ENCODE measurements at places on chromosomes 12 and 14. TPM values are rescaled to one million over a fixed set of nuclear protein-coding genes. Genes with fewer than 3 reads are reported as not detected.

Gene LRRC9
- not detected for total RNA-seq

Gene AQP5
- 15.3 TPM for total RNA-seq

DNA sequence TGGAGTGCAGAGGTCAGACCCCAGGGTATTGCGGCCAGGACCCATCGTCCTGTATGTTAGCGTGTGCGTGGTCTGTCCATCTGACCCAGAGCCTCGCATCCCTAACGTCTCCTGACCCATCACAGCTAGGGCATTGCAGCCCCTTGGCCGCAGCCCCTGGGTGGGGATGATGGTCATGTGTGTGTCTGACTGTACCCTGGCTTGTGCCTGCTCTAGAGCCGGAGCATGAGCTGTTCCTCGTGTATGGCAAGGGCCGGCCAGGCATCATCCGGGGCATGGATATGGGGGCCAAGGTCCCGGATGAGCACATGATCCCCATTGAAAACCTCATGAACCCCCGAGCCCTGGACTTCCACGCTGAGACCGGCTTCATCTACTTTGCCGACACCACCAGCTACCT lies 10.8 kb upstream of the LRP1-AS start:
- DNase-seq: no peak

- no peak for DNase-seq
Measured at GRCh38 chr14:27660683-27661082, 1062.8 kb upstream of the NOVA1 start.

DNA sequence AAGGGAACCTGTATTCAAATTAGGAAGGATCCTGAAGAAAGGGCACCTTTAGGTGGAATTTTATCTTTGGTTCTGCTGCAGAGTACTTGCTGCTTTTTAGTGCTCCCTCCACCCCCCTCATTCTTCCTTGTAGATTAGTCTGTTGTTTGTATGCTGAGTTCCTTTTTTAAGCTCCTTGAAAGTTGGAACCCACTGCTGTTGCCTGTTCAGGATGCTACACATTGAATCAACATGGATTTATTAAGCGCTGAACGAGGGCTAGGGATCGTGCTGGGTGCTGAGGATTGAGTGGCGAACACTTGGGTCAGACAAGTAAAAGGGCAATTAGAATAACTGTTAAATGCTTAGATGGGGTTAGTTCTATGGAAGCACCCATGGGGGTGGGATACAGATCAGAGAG lies 884 bp upstream of the AMN1 start:
- DNase-seq: no peak

Measured in upper lobe of left lung (tissue), 6 donors.